CD4-positive, alpha-beta memory T cell (primary cell): ENCODE measurements at places on chromosomes 4 and X. TPM values are rescaled to one million over a fixed set of nuclear protein-coding genes. Genes with fewer than 3 reads are reported as not detected.

DNA sequence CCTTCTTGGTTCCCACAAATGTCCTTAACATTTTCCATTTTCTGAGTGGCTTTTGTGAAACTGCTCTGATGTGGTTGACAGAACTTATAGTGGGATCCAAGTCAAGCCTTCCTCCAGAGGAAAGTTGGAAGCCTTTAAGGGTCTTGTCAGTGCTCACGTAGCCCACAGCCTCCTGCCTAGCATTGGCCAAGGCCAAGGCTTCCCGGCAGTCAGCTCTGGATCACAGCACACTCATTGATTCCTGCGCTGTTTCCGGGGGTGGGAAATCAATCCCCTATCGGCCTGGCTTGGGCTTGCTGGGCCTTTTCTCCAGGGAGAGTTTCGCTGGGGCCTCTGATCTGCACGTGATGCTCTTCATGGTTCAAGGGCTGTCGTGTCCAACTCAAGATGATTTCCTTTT is 76.1 kb downstream of the SLC9A6 start:
- no peak overlapping the region for H3K27ac ChIP-seq
- no peaks in the 10 kb centered on the region for H3K36me3 ChIP-seq
- no peak for DNase-seq
- H3K4me3 ChIP-seq: no peak overlapping the region
- H3K27me3 ChIP-seq: no peaks in the 10 kb centered on the region

- H3K27me3 ChIP-seq: no peaks in the 10 kb centered on the region
- no peaks in the 10 kb centered on the region for H3K4me1 ChIP-seq
- DNase-seq: no peak
- no peaks in the 10 kb centered on the region for H3K36me3 ChIP-seq
Observed at GRCh38 chr4:77699731-77700210, 94.2 kb downstream of the CXCL13 start.

- no peak overlapping the region for H3K27ac ChIP-seq
- H3K36me3 ChIP-seq: no peaks in the 10 kb centered on the region
- no peak overlapping the region for H3K4me3 ChIP-seq
- H3K4me1 ChIP-seq: peaks cover 10% of the 10 kb centered on the region
- H3K27me3 ChIP-seq: no peaks in the 10 kb centered on the region
- DNase-seq: no peak
Observed at GRCh38 chrX:109954955-109955354, 48.0 kb upstream of the TMEM164 start.

The TSPAN7 gene
- 0.72 TPM for total RNA-seq

The XG gene
- total RNA-seq: not detected

- no peak for DNase-seq
- H3K4me3 ChIP-seq: no peak overlapping the region
- no peaks in the 10 kb centered on the region for H3K36me3 ChIP-seq
- H3K27me3 ChIP-seq: no peaks in the 10 kb centered on the region
Observed at GRCh38 chr4:180169394-180169793, 2073.8 kb upstream of the TENM3 start.

The PPARGC1A gene
- not detected for total RNA-seq

GRCh38 chr4:168374772-168375523 is 56.4 kb upstream of the DDX60 start:
- H3K27me3 ChIP-seq: no peaks in the 10 kb centered on the region
- DNase-seq: no peak
- H3K4me3 ChIP-seq: no peak overlapping the region
- H3K27ac ChIP-seq: no peak overlapping the region
- H3K4me1 ChIP-seq: no peaks in the 10 kb centered on the region

The CNGA1 gene
- total RNA-seq: not detected

DNA sequence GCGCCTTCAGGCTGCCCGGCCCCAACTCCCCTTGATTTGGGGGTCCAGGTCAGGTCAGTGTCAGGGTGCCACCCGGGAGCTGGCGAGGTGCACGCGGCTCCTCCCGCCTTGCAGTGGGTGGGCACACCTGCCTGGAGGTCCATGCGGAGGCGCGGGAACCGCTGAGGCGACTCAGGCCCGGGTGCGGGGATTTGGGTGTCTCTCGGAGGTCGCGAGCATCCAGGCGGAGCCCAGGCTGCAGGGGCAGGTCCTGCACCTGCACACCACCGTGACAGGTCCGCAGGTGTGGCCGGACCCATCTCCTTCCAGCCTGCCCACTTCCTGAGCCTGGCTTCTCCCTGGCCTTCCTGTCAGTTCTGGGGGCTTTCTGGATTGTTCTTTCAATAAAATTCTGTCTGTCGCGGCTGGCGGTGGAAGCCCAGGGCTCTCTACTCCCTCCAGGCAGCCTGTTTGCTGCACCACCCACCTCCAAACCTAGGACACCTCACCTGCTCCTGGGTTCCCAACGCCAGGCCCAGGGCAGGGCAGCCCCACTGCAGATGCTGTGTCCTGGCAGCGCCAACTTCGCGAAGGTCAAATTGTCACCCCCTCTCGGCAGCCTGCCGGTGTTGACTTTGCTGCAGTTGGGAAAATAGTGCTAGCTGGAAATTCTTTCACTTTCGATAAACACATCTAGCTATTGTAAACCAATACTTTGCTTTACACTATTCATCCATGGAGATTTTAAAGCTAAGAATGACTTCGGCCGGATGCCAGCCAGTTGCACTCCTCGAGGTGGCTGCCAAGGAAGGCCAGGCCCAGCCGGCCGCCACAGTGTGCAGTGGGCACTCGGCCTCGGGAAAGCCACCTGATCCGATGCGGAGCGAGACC is 35.9 kb downstream of the FGFRL1 start:
- no peak overlapping the region for H3K4me3 ChIP-seq
- no peak for DNase-seq
- H3K27me3 ChIP-seq: no peaks in the 10 kb centered on the region
- no peaks in the 10 kb centered on the region for H3K36me3 ChIP-seq

DNA sequence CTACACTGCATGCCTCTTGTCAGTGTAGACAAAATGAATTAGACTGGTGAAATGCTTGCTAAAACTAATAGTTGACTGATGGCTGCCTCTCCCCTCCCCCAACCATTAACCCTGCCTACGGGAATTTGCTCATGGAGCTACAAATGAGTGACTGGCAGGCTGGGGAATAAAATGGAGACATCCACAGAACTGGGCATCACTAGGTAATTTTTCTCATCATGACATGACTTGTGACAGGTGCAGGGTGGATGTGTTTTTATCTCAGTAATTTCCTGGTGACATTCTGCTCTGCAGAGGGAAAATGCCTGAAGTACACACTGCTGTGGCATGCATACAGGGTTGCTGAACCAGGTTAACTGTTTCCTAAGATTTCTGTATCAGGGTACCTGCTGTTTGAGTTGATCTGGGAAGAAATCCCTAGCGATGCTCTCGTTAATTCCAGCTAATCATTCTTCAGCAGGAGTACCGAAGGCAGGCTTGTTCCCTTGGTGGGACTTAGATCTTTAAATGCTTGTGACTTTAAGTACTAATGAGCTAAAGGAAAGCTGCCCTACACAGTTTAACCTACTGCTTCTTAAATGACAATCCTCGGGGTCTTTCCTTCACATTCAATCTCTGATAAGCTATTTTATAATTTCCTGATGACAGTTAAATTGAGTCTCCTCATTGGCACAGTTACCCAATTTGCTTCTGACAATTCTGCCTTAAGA is 376.3 kb upstream of the LCORL start:
- H3K4me3 ChIP-seq: no peak overlapping the region
- H3K4me1 ChIP-seq: no peaks in the 10 kb centered on the region
- no peaks in the 10 kb centered on the region for H3K36me3 ChIP-seq
- H3K27ac ChIP-seq: no peak overlapping the region
- H3K27me3 ChIP-seq: no peaks in the 10 kb centered on the region

DNA sequence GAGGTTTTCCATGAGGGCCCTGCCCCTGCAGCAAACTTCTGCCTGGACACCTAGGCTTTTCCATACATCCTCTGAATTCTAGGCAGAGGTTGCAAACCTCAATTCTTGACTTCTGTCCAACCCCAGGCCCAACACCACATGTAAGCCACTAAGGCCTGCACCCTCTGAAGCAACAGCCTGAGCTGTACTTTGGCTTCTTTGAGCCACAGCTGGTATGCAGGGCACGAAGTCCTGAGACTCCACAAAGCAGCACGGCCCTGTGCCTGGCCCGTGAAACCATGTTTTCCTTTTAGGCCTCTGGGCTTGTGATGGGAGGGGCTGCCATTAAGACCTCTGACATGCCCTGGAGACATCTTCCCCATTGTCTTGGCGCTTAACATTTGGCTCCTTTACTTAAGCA is 728.4 kb upstream of the FTHL17 start:
- H3K27ac ChIP-seq: no peak overlapping the region
- no peak for DNase-seq
- H3K4me1 ChIP-seq: no peaks in the 10 kb centered on the region
- H3K36me3 ChIP-seq: no peaks in the 10 kb centered on the region
- no peaks in the 10 kb centered on the region for H3K27me3 ChIP-seq

DNA sequence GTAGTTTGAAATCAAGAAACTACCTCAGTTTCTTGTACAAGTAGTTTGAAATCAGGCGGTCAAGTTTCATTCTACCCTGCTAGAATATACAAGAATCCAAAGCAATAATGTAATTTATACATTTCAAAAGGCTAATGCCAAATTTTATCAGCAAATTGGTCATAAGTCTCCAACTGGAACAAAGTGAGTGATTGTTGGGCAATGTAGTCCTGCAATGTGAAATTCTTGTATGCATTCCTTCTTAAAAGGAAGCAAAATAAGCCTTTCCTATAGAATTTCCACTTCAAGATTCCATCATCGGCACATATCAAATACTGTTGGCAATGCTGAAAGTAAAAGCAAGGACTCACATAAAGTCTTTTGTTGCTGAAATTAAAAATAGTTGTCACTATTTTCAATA is 334.9 kb downstream of the IL1RAPL1 start:
- H3K27me3 ChIP-seq: no peaks in the 10 kb centered on the region
- H3K27ac ChIP-seq: no peak overlapping the region
- no peak for DNase-seq
- no peaks in the 10 kb centered on the region for H3K4me1 ChIP-seq
- H3K4me3 ChIP-seq: no peak overlapping the region
- H3K36me3 ChIP-seq: no peaks in the 10 kb centered on the region

DNA sequence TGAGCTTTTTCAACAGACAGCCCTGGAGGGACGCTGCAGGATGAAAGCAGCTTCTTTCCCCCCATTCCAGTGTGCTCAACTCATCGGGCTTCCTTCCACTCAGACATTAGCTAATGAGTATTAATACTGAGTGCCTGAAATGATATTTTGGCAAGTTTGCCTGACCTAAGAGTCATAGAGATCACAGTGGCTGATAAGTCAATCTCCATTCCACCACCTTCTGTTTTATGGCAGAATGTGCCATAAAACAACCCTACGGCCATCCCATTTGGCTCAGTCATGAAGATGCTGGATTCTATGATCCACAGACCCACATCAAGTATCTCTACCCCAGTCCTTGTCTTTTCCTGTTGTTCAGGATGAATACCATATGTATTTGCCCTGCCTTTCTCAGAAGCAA is 48.3 kb upstream of the MAB21L2 start:
- no peaks in the 10 kb centered on the region for H3K4me1 ChIP-seq
- H3K36me3 ChIP-seq: no peaks in the 10 kb centered on the region
- H3K27ac ChIP-seq: no peak overlapping the region
- no peak for DNase-seq
- no peaks in the 10 kb centered on the region for H3K27me3 ChIP-seq
- no peak overlapping the region for H3K4me3 ChIP-seq

- peak within 1 kb of the TSS; percentile 95 for H3K27ac ChIP-seq
- peaks cover 27% of the 10 kb centered on the region for H3K4me1 ChIP-seq
- H3K4me3 ChIP-seq: peak within 1 kb of the TSS; percentile 84
- peak; percentile 71 for DNase-seq
- H3K36me3 ChIP-seq: peaks cover 3% of the 10 kb centered on the region
Observed at GRCh38 chrX:79366873-79367749, at the start of gene ITM2A. Gene ITM2A, minus strand, starts transcription at chrX:79367334. Its CDS starts 119 bp downstream, at chrX:79367215.

- no peak overlapping the region for H3K27ac ChIP-seq
- H3K36me3 ChIP-seq: no peaks in the 10 kb centered on the region
- H3K4me1 ChIP-seq: no peaks in the 10 kb centered on the region
Observed at GRCh38 chr4:127229855-127230608, 402.7 kb upstream of the INTU start.

GRCh38 chrX:38657562-38657961 is 96.2 kb downstream of the TSPAN7 start:
- DNase-seq: no peak
- H3K4me1 ChIP-seq: no peaks in the 10 kb centered on the region
- H3K4me3 ChIP-seq: no peak overlapping the region
- H3K27ac ChIP-seq: no peak overlapping the region
- H3K36me3 ChIP-seq: no peaks in the 10 kb centered on the region

- H3K27me3 ChIP-seq: no peaks in the 10 kb centered on the region
- peaks cover 39% of the 10 kb centered on the region for H3K4me1 ChIP-seq
- peak overlapping the region; percentile 1 for H3K27ac ChIP-seq
Observed at GRCh38 chrX:1502241-1502640, 34.7 kb downstream of the P2RY8 start.
